ENCODE measurements at places on chromosomes 1 and 21.

DNA sequence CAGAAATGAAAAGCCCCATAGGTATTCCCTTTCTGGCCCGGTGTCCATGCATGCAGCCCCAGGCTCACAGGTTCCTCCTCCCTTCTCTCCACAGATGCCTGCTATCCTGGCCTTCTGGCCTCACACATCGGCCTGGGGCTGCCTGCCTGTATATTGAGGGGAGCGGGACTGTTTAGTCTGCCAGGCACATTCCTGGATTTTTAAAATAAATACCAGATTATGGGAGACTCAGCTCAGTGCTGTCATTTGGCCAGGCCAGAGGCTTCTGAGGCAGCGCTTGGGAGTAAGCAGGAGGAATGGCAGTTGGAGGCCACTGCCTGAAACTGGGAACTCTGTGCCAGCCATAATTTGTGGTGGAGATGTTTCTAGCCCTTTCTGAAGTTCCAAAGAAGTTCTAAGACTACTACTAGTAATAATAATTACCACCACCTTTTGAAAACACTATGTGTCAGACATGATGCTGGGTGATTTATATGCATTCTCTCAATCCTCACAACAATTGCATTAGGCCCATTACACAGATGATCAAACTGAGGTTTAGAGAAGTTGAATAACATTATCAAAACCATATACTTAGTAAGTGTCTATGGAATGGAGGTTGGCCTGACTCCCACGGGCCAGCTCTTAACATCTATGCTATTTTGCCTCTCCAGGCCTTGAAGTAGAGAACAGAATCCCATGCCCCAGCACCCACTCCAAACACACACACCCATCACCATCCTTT, 107.6 kb downstream of the PLXNA2 start:
- DNase-seq = no peak

GRCh38 chr1:21716169-21716568, 47.0 kb upstream of the RAP1GAP start:
- no peak for DNase-seq

- no peak for DNase-seq
These were observed 30.9 kb downstream of the TRIM11 start for GRCh38 chr1:228375578-228376261.

DNA sequence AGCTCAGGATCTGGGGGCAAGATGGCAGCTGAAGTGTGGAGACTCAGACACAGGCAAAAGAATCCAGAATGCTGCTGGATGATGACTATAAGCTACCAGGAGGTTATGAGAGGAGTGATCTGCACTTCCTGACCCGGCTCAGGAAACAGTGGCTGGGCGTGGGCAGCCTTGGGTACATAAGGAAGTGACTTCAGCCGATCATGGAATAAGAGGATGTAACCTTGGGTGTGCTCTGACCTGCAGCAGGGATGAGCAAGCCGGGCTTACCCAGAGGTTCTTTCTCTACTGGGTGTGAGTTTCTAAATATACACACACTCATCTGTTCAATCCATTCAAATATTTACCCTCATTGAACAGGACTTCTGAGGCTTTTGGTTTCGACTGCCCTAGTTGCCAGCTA, 62.7 kb downstream of the CD34 start:
- DNase-seq = no peak

GRCh38 chr1:203178083-203178482, 2.5 kb upstream of the MYBPH start:
- DNase-seq = no peak

GRCh38 chr1:204974327-204974726, 68.7 kb upstream of the CNTN2 start:
- DNase-seq = no peak

DNA sequence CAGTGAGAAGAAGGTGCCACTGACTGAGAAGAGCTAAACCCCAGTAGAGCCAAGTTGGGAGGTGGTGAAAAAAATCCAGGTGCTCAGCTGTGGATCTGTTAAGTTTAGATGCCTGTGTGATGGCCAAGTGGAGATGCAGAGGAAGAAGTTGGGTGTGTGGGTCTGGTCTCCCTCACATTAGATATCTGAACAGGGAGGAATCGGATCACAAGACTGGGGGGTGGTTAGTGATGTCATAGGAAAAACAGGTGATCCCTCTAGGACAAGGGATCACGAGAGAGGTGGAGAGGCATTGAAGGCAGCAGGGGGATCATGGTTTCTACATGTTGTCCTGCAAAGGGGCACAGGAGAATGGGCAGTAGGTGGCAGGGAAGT, 22.6 kb downstream of the KCNK1 start:
- DNase-seq = no peak

- peak; percentile 100 for DNase-seq
These were observed at the start of gene GUK1 for GRCh38 chr1:228139931-228140723. TSS of gene GUK1 (plus strand) at chr1:228140279. CDS start at chr1:228140303, 24 bp downstream.

DNA sequence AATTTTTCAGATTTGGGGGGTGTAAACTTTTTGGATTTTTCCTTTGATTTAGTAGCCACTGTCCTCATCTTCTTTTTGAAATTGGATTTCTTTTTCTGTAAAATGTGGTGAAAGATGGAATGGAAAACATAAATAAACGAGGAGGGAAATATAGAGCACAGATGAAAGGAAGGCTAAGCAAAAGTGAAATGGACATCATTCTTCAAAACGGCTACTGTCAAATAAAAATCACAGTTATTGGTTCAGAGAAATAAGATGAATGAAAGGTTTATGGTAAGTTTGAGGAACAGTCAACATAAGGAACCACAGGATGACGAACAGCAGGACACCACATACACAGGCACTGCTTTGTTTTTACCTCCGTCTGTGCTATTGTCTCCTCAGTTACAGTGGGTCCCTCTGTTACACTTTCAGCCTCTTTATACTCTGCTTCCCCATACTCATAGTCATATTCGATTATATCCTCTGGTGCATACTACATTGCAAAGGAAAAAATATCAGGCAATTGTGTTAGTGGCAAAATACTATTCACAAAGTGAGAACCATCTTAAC, 82.4 kb downstream of the COL11A1 start:
- no peak for DNase-seq

GRCh38 chr1:6860401-6860800, 75.1 kb downstream of the CAMTA1 start:
- no peak for DNase-seq

DNA sequence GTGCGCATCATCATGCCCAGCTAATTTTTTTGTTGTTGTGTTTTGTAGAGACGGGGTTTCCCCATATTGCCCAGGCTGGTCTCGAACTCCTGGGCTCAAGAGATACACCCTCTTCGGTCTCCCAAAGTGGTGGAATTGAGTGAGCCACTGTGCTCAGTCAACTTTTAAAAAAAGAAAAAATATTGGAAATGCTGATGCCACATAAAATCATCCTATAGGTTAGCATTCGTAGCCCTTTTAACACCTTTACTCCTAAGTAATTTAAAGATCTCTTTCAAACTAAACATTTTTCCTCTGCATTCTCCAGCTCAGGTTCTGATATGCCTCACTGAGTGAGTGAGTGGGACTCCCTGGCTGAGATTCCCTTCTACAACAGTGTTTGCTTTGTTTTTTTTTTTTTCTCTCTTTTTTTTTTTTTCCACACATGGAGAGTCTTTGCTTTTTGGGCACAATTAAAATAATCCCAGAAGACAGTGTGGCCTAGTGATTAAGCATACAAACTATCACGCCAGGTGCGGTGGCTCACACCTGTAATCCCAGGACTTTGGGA, 74.0 kb downstream of the LPGAT1 start:
- no peak for DNase-seq

- DNase-seq = no peak
These were observed 180.3 kb downstream of the FAF1 start for GRCh38 chr1:50779801-50780200.

DNA sequence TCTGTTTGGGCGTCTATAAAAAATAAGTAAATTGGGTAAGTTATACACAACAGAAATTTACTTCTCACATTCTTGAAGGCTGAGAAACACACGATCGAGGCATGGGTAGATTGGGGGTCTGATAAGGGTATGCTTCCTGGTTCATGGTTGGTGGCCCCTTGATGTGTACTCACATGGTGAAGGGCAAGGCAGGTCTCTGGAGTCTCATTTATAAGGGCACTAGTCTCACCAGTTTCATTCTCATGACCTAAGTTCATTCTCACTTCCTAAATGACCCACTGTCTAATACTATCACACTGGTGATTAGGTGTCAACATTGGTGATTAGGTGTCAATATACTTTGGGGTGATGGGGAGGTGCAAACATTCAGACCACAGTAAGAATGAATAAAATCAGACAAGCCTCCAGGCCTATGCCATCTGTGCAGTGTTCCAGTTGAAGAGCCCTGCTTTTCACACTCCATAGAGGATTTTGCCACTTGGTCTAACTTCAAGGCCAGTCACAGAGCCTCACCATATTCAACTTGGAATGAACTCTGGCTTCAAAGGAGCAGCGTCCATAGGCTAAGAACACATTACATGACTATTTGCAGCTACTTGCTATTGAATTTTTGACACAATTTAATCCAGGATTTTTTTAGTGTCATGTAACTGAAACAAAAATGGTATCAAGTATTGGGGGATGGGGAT, 2.5 kb upstream of the GBP4 start:
- DNase-seq = no peak

- DNase-seq = no peak
These were observed 120.1 kb downstream of the PLPP3 start for GRCh38 chr1:56459260-56459659.

DNA sequence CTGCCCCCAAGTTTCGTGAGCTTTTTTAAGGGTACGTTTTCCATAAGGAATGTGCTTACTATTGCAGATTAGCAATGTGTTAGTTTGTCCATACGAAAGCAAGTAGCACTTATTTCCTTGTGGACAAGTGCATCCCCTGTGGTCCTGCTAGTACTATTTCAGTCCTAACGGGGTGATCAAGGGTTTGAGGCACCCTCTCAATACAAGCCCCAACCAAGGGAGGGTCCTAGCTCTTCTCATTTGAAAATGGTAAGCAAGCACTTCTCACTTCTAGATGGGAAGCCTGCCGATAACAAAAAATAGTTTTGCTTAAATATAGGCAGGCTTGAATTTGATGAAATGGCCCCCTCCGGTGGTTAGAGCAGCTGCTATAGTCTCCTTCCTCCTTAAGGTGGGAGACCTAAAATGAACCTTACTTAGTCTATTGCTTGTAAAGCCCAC, 64.0 kb upstream of the HMCN1 start:
- peak; percentile 27 for DNase-seq

GRCh38 chr21:26555540-26556146, 17.4 kb downstream of the CYYR1 start:
- no peak for DNase-seq

- no peak for DNase-seq
These were observed 288.8 kb downstream of the DPYD start for GRCh38 chr1:97632075-97632474.

DNA sequence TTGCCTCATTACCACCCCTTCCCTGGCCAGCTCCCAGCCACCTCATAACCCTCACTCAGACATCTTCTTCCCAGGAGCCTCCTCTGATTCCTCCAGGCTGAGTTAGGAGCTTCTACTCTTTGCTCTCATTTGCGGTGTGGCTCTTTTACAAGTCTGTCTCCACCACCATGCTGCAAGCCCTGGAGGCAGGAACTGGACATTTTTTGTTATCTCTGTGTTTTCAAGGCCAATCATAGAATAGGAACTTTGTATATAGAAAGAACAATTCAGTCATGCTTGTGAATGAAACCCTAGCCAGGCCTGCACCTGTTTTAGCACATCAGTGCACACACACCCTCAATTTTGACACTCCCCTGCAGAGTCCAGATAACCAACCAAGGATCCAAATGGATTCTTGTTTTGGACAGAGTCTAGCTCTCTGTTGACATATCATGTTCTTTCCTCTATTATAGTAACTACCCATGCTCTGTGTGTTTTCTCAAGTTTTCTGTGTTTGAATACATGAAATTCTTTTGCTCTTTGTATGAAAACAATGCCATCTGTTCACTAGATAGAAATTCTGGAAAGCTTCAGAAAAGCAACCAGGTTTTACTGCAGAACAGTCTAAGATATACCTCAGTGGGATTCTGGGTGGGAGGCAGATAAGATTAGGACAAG, 60.9 kb upstream of the ZNF648 start:
- no peak for DNase-seq

DNA sequence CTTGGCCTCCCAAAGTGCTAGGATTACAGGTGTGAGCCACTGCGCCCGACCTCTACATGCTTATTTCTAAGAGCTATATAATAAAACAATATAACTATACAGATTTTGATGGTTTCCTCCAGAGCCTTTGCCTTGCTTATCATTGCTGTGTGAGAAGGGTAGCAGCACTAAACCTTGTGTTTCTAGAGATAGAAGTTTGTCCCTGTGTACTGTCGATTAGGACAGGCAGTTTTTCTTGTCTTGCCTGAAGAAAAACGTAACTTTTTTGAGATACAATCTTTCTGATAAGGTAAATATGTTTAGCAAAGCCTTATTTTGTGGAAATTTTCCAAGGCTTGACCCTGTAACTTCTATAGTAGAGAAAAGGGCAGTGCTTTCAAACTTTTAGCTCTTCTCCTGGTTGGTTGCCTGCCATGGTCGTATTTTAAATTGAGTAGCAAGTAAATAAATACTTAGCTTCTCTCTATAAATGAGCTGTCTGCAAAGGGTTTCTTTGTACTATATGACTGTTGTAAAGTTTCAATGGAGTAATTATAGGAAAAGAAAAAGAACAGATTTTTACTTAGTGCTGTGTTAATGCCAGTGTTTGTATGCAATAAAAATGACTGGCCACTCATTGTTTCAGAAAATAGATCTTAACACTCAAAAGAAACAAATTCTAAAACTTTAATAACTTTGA, 86.4 kb upstream of the CACYBP start:
- DNase-seq = no peak

- no peak for DNase-seq
These were observed 20.0 kb upstream of the FCER1A start for GRCh38 chr1:159282118-159282517.

- no peak for DNase-seq
These were observed 16.5 kb downstream of the MEGF6 start for GRCh38 chr1:3594706-3595377.

- DNase-seq = no peak
These were observed 289.8 kb downstream of the NTNG1 start for GRCh38 chr1:107430540-107431228.

DNA sequence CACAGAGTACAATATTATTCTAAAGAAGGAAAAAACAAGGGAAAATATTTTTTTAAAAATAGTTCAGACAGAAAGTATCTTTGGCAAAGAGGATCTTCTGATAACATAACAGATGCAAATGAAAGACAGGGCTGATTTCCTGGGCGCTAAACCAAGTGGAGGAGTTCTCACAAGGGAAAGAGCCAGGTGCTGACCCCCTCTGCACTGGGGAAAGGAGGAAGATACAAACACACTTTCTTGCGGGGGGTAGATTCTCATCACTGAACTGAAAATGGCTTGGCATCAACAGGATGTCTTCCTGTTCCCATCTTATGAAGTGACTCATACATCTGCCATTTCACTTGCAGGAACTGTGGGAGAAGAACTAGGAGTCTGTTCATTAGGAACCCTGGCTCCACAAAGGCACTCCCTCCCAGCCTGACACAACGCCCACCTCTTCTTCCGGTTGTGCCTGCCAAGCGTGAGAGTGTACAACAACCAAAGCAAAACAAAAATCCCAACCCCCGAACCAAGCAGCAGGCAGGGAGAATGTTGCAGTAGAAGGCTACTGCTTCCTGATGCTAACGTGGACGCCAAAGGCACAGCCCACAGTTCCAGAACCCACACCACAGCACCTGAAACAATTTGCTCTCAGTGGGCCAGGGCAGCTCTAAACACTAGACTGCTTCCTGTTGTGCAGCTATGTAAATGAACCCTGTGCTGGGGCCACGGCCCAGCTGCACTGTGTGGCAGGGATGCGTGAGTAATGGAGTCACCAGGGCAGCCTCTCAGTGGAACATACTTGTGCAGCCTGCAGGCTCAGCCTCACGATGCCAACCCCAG, 51.0 kb downstream of the GADD45A start:
- DNase-seq = no peak

Data from effector memory CD4-positive, alpha-beta T cell (primary cell).